ENCODE measurements at places on chromosomes 16 and 17.

DNA sequence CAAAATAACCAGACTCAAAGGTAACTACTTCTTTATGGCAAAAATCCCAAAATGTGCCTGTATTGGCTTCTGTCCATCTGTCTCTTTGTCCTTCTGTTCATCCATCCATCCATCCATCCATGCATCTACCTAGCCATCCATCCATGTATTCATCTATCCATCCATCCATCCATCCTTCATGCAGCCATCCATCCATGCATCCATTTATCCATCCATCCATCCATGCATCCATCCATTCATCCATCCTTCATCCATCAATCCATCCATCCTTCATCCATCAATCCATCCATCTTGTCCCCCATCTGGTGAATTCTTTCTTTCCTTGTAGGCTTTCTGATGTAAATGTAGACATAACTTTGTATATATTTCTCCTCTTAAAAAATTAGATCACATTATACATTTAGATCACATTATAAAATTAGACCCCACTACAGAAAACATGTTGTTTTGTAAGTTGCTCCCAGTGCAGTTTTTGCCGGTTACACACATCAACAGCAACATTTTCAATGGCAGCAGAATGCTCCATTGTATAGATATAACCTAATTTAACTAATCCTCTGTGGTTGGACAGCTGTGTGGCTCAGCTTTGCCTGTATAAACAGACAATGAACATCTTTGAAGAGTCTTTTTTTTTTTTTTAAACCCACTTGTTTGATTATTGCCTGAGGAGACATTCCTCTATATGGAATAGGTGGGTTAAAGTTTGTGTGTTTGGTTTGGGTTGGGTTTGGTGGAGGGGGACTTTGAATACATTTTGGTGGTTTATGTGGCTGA is 72.0 kb downstream of the MSI2 start:
- no peak for DNase-seq

DNA sequence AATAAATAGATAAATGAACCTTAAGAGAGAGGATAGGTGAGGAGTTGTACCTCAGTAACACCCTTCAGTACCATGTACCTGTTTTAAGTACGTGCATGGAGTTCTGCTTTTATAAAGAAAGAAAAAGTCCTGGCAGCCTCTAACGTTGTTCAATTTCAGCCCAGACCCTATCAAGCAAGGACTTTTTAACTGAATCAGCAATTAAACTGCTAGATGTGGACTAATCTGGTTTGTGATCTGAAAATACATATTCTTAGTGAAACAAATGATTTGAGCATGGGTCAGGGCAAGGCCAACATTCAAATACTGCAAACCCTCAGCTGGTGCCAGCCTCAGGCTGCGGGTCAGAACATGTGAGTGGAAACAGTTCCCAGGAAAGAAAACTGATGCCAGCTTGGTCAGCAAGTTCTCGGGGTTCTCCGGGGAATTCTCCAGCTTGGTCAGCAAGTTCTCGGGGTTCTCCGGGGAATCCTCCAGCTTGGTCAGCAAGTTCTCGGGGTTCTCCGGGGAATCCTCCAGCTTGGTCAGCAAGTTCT is 84.5 kb downstream of the MRM3 start:
- no peak for DNase-seq

- DNase-seq: no peak
Observed at GRCh38 chr16:88634141-88634993, 4.0 kb upstream of the IL17C start.

DNA sequence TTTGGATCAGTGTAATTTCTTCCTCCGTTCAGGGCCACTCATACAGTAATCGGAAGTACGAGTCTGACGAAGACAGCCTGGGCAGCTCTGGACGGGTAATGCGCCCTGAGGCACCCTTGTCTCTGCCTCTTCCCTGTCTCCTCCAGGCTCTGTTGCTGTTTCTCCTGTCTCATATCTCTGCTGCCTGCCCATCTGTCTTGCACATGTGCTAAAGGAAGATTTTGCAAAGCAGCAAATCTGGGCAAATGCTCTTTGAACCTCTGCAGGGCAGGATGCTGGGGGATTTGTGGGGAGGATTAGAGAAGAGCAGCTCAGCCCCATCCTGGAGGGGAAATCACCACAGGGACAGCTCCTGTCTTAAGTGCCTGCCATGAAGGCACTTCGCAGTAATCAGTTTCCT is 32.4 kb upstream of the POLR3E start:
- DNase-seq: no peak

DNA sequence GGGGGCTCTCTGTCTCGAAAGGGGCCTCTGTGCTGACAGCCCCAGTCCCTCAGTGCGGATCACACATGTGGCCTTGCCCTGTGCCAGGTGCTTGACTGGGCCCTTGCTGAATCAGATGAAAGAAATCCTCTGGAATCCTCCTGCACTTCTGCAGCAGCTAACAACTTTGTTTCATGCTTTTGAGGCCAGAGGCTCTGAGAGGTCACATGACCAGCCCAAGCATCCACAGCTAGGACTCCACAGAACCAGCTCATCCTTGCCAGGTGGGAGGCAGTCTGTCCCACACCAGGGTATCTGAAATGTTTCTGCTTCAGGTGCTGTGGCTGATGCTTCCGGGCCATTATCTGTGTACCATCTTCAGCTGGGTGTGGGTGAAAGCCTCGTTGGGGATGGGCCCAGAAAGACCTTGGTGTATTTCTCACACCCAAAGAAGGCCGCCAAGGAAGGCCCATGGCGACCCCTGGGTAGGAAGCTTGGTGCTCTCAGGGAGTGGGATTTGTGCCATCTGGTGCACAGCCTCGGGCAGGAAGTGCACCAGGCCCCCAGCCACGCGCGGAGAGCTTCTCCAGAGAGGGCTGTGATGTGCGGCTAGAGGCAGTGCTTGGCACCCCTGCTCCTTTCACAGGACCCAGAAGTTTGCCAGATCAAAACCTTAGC is 143.8 kb downstream of the CLEC16A start:
- no peak for DNase-seq

DNA sequence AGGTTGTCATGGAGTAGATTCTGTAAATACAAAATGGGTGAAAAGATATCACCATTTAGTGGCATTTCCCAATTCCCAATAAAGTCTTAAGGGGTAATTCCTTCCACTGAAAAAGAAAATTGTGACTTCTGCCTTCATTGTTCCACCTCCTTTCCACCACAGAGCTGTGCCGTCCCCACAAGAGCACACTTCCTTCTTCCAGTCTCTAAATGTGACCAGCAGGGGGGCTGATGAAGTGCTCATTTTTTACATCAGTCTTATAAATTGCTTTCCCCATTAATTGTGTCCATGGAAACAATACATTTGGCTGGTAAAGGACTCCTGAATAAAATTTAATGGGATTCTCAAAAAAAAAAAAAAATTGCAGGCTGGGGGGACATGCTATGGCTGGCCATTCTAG is 260.8 kb upstream of the PSMD7 start:
- DNase-seq: no peak

- DNase-seq: no peak
Observed at GRCh38 chr17:4696437-4696805, 7.5 kb downstream of the PELP1 start.

- no peak for DNase-seq
Observed at GRCh38 chr17:76812968-76813367, 55.2 kb upstream of the MGAT5B start.

DNA sequence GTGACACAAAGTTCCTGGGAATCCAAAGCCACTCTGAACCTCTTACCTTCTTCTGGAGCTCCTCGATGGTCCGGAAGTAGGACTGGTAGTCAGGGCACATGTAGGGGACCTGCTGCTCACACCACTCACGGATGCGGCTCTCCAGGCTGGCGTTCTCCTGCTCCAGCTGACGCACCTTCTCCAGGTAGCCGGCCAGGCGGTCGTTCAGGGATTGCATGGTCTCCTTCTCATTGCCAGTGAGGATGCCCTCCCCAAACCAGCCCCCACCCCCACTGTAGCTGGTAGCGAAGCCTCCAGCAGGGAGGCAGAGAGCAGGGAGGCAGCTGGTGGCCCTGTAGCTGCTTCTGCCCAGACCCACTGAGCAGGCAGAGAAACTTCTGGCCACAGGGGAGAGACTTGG is 370 bp downstream of the KRT35 start:
- DNase-seq: no peak

- DNase-seq: no peak
Observed at GRCh38 chr17:67469208-67469980, 92.3 kb downstream of the PITPNC1 start.

- no peak for DNase-seq
Observed at GRCh38 chr17:7569571-7569970, 7.9 kb downstream of the SENP3 start.

- DNase-seq: no peak
Observed at GRCh38 chr16:30481381-30481780, 8.8 kb downstream of the ITGAL start.

DNA sequence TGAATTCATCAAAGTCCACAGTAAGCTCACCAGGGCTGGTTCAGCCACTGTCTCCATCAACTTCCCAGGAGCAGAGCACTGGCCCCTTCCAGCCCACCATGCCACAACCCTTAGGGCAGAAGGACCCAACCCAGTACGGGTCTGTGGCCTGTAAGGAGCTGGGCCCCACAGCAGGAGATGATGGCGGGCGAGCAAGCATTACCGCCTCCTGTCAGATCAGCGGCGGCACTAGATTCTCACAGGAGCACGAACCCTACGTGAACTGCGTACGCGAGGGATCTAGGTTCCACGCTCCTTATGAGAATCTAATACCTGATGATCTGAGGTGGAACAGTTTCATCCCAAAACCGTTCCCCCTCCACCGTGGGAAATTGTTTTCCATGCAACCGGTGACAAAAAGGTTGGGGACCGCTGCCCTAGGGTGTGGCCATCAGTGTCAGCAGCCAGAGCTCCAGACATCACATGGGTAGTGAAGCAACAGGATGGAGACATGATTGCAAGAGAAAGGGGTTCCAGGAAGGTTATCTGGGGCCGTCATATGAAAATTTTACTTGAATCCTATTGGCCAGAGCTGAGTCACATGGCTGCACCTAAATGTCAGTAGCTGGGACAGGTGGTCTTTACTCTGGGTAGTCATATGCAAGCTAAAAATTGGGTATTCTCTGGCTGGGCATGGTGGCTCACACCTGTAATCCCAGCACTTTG is 12.4 kb upstream of the SLC25A19 start:
- no peak for DNase-seq

DNA sequence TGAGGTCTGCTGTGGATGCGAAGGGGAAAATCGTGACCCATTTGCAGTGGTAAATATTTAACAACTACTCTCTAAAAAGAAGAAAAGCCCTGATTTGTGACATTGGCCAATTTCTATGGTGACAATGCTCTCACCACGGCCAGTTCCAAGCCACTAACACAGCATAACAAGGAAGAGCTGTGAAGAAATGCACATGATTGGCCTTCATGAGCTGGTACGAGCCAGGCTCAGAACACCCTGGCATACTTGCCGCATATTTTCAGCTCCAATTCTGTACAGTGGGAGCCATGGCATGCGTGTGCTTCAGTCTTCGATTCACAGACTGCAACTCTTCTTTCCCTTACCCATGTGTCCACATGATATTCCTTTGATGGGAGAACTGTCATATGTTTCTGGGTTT is 363.9 kb upstream of the CDH5 start:
- no peak for DNase-seq

- no peak for DNase-seq
Observed at GRCh38 chr16:69100071-69100691, 5.3 kb upstream of the HAS3 start.

DNA sequence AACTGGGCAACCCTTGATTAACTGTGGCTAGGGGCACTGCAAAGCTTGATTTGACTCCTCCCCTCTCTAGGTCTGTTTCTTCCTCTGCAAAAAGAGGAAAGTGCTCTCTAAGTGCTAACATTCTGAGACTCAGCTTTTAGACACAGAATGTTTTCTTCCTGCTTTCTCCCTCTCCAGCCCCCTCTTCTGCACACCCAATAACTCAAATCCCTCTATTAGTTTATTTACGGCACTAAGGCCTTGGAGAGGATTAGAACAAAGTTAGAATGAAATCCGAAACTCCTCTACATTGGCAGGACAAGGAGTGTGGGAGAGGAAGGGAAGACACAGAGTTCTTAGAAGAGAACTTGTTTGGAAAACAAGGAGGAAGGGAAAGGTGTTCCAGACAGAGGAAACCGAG is 3.3 kb upstream of the SBK1 start:
- no peak for DNase-seq

DNA sequence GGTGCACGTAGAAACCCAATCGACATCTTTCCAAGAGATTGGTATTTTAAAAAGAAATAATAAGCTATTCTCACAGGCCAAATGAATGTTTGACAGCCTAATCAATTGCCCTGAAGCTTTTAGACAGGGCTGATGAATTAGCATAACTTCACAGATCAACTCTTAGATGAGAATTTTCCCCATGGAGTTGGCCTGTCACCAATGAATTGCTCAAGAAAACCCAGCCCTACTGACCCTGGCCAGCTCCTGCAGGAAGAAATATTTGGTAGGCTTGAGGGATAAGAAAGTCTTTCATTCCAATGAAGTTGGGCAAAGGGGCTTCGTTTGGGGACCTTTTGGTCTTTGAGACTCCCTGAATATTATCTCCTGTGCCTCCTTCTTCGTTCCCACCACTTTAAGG is 23.4 kb upstream of the SEC14L1 start:
- no peak for DNase-seq

DNA sequence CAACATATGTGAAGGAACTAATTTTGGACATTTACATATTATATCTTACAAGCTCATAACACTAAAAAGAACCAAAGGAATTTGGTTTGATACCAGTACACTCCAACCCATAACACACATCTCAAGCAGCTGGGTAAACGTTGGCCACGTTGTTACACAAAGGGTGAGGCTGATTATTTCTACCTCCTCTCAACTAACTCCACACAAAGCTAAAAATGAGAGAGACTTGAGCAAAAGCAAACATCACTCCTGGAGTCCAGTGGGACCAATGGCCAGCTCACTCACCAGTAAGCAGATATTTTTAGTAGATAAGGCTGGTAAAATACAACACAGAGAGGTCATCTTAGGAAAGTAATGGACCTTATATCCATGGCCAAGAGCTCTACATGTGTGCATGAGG is 207.6 kb downstream of the MRTFB start:
- DNase-seq: no peak

DNA sequence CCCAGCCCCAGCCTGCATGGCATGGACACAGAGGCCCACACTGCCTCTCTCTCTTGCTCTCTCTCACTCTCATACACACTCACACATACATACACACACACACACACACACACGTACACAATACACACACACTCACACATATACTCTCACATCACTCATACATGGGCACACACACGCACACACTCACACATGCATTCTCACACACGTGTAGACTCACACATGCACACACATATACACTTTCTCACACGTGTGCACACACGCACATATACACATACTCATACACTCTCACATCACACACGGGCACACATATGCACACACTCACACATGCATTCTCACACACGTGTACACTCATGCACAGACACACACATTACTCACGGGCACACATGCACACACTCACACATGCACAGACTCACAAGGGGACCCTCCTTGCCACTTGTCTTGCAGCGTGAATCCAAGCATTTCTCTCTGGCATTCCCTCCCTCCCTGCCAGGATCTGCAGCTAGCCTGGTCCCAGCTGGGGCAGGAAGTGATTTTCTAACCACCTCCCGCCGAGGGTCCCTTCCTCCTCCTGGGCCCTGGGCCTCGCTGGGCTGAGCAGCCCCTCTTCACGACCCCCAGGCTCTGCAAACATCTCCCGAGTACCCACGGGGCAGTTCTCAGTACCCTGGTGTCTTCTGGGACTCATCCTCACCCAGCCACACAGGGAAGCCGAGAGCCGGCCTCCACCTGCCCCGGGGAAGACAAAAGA is 37.5 kb downstream of the IL21R start:
- no peak for DNase-seq

Data from cerebellum (tissue), 4 donors.